ENCODE measurements at places on chromosomes 12 and 14.

DNA sequence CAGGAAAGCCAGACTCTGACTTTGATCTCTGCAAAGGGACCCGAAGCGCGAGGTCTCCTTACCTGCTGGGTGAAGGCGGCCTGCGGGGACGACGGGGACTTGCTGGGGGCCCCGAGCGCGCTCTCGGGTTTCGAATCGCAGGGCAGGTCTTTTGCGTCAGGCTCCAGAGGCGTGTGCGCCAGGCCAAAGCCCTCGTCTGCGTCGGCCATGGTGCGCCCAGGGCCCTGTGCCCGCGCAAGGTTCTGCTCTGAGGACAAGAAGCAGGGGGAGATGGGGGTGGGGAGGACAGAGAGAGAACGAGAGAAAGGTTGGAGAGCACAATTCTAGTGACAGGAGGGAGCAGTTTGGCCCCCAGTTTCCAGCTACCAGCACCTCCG lies 2.3 kb downstream of the TBX5 start:
- no peak for DNase-seq

GRCh38 chr12:120445911-120446843 lies at the start of the genes GATC and TRIAP1:
Gene GATC (plus strand): TSS chr12:120446444. CDS start chr12:120446481, 37 bp downstream.
Gene TRIAP1 (minus strand): TSS chr12:120446384. CDS start chr12:120446372, 12 bp downstream.
- DNase-seq, result peak; percentile 84

- peak; percentile 22 for DNase-seq
Measured at GRCh38 chr12:29148596-29148910, 525 bp upstream of the FAR2 start.

- DNase-seq, result peak; percentile 59
Measured at GRCh38 chr14:32252030-32252670, 49.1 kb upstream of the RNU6-8 start.

DNA sequence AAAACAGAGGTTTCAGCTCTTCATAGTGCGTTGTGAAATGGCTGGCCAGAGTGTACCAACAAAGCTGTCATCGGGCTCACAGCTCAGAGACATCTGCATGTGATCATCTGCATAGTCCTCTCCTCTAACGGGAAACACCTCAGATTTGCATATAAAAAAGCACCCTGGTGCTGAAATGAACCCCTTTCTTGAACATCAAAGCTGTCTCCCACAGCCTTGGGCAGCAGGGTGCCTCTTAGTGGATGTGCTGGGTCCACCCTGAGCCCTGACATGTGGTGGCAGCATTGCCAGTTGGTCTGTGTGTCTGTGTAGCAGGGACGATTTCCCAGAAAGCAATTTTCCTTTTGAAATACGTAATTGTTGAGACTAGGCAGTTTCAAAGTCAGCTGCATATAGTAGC lies 14.3 kb upstream of the PAPLN start:
- DNase-seq, result no peak

DNA sequence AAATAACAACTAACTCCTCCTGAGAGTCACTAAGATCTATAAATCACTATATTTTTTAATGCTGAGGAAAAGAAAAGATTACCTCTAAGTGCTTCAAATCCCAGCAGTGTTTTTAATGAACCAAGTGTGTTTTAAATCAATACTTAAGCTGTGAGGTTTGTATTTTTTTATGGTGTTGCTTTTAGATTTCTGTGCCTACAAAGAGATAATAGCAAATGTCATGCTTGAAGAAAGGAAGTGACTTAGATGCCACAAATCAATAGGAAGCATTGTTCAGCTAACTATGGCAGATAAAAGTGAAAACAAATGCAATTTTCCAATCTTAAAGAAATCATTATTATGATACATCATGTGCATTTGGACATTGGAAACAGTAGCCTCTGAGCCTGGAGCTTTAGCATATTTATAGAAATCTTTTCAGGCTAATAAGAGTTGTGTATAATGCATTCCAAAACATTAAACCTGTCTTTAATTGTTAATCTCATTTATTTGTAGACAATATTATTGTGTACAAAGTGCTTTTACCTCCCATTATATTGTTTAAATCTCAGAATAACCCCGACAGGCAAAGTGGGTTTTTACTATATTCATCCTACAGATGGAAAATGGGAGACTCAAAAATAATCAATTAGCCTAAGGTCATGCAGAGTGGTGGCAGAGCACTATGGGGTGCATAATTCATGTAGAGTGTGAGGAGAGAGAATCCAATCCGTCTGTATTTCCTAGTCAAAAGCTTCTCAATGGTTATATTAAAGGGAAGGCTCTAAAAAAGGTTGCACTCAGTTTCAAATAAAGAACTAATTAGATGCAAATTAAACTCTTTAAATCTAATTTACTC lies 486.2 kb downstream of the NAV3 start:
- no peak for DNase-seq

DNA sequence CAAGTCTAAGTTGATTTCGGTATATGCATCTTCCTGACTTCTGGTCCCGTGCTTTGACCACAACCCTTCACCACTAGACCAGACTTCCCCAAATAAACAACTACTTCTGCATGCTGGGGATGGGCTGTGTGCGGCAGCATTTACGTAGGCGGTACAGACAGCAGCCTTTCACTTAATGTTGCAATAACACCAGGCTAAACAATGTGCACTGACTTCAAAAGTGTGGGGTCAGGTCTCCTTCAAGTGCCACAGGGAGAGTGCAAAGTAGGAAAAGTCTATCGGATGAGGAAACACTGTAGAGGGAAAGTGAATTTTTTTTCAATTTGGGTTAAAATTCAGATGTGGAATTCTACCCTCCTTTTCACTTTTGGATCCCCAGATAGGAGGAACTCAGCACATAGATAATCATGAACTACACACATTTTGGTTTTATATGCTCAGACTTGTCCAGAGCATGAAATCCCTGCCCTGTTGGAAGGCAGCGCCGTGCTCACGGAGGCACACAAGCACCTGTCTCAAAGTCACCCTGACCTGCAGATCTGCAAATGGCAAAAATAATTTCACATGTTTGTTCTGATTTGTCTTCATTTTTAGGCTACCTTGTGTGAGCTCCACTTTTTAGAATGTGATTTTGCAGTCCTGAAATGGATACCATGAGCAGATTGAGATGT lies 3.6 kb upstream of the FOS start:
- peak; percentile 45 for DNase-seq

GRCh38 chr12:55929306-55929791 lies 1.6 kb upstream of the DGKA start:
- DNase-seq, result peak; percentile 94

GRCh38 chr14:101340556-101340955 lies 220.7 kb upstream of the DIO3 start:
- DNase-seq, result no peak

DNA sequence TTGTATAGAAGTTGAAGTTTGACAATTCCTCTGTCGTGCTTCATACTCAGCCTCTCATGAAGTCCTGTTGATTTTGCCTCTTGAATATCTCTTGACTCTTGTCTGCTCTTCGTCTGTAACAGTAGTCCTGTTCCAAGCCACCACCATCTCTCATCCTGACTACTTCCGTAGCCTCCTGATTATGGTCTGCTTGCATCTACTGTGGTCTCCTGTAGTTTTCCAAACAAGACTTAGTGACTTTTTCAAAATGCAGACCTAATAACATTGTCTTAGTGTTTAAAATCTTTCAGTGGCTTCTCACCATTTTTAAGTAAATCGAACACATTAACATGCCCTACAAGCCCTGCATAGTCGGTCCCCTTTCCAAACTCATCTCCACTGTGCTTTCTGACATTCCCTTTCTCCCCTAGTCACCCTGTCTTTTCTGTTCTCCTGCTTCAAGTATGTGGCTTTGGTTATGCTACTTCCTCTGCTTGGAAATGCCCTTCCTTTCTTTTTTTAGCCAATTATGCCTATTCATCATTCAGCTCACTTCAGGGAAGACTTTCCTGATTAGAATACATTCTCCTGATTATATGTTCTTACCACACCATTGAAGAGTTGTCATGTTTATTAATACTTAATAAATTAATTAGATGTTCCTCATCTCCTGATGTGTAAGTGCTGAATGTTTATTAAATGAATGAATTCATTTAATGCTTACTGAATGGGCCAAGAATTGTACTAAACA lies 2.0 kb downstream of the SCYL2 start:
- no peak for DNase-seq

- DNase-seq, result peak; percentile 31
Measured at GRCh38 chr12:120887253-120888043, 16.7 kb downstream of the SPPL3 start.

DNA sequence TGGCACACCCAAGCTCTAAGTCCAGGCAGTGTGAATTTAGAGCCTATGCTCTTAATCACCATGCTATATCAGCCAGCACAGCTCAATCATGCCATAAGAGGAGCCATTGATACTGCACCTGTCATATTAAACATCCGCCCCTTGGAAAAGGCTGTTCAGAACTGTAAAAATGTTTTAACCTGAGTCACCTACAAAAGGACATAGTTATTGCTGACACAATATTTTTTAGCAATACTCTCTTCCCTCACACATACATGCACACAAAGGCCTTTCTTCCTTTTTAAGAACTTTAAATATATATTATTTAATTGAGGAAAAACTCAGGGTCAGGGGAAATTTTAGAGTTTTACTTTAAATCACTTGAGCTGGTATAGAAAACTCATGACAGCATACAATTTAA lies 83.5 kb upstream of the ATXN7L3B start:
- no peak for DNase-seq

DNA sequence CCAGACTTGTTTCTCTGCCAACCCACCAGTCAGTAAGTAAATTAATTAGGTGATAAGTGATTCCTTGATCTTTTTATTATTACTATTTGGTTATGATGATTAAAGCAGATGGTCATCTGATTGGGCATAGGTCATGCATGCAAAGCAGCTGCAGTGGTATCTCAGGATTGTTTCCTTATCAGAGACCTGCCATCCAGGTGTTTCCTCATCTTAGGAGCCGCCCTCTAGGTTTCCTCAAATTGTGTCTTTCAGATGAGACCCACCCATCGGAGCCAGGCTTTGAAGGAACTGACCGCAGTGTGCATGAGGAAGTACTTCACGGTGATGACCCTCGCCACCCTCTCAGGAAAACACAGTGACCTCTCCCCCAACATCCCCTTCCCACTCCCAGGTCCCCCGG lies 63.3 kb downstream of the ZFP36L1 start:
- DNase-seq, result no peak

DNA sequence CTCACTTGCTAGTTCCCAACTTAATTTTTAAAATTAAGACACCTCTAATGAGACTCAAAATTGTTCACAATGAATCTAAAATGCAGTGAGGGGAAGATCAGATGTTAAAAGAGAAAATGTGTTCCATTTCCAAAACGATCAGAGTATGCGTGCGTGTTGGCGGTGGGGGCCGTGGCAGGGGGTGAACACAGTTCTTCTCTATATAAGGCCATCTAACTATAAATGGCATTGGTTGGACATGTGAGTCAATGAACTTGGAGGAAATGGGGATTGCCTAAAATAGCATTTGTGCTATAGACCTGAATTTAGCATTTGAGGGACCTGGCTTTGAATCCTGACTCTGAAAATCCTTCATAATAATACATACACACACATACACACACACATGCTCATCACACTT lies 149.4 kb downstream of the FOXN3 start:
- DNase-seq, result no peak

- DNase-seq, result peak; percentile 27
Measured at GRCh38 chr12:101697930-101698799, 725 bp downstream of the CHPT1 start.

- no peak for DNase-seq
Measured at GRCh38 chr12:30882706-30883105, 43.8 kb upstream of the TSPAN11 start.

DNA sequence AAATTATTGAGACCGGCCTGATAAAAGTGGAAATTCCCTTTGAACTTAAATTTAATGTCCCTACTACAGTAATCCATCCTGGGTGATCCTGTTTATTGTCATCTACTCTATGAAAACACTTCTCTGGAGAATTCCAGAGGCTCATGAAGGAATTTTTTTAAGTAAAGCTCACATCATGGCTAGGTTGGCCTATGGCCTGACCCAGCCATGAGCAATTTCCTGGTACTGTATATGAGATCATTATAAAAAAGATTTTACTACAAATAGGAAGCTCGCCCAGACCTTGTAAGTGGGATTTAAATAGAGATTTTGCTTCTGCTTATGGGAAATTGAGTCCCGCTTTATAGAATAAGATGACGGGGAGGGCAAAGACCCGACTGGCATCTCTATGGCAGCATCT lies 215.5 kb downstream of the DPF3 start:
- DNase-seq, result no peak

GRCh38 chr14:76313852-76314251 lies 62.1 kb upstream of the ESRRB start:
- no peak for DNase-seq

DNA sequence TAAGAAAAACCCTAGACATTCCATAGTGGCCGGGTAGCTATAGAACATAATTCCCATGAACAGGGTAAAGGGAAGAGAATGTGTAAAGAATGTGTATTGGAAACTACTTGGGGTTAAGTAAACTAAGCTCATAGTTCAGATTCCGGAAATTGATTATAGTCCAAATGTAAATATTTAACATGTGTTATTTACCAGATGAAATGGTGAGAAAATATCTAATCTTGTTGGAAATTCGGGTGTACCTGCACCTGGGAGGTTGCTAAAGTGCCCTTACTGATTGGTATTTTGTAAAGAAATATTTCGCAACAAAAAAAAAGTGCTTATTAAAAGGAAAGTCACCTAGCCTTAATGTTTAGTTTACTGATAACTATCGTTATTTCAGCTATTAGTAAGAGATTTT lies 14.4 kb downstream of the RASSF9 start:
- no peak for DNase-seq

Measured in CD4-positive, alpha-beta T cell treated with Interleukin-6 for 4 hours (primary cell).